ENCODE measurements at places on chromosomes 3 and 15.
A peak's percentile ranks its signal among the peaks of the same experiment; 100 is the strongest.

GRCh38 chr3:36192901-36193300, 187.4 kb upstream of the STAC start:
- DNase-seq: no peak

DNA sequence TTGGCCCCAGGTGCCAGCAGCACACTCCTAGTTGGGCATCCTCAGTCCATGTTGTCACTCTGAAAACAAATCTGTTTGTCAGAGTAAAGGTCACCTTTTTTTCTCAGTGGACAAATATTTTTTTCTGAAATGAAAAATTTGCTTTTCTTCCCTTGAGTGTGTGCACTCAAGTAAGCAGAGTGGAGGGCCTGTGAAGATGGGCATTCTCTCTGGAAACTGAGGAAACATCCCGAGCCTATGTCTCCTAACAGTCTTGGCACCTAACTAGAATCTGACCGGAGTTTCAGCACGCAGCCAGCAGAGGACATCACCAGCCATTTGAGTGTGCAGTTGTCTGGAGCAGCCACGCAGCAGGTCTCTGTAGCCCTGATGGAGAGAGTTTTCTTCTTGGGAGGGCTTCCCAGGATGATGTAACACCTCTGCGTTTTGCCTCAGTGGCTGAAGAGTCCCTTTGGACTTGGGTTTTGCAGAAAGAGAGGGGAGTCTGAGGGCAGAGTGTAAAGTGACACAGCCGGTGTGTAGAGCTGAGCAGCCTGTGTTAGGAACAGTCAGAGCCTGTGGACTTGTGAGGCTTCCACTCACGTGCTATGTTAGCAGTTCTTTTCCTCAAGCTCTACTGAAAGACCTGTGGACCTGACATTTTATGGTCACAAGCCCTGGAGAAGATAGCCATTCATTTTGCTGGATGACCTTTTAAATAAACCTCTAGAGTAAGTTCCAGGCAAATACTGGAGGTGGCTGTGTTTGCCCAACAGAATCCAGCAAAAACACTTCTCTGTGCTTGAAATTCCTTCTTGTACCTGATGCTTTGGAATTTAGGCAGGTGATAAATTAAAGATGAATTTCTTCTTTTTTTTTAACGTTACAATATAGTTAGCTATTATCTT, 51.6 kb downstream of the ABHD2 start:
- no peak for DNase-seq

GRCh38 chr3:17935222-17935621, 192.8 kb upstream of the TBC1D5 start:
- DNase-seq: peak; percentile 35

DNA sequence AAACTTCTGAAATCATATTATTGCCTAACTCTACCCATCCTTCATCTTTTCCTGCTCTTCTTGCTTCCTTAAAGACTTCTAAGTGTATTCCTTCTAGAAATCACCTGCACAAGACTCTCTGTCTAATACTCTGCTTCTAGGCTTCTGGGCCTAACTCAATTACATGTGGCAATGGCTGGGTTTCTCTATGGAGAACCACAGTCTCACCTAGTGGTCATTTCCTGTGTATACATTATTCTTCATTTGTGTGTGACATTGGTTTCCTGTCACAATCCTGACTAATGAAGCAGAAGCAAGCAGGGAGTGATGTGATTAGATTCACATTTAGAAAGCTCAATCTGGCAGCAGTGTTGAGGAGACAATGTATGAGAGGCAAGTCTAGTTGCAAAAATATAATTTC, 16.9 kb upstream of the CLDN1 start:
- DNase-seq: no peak

DNA sequence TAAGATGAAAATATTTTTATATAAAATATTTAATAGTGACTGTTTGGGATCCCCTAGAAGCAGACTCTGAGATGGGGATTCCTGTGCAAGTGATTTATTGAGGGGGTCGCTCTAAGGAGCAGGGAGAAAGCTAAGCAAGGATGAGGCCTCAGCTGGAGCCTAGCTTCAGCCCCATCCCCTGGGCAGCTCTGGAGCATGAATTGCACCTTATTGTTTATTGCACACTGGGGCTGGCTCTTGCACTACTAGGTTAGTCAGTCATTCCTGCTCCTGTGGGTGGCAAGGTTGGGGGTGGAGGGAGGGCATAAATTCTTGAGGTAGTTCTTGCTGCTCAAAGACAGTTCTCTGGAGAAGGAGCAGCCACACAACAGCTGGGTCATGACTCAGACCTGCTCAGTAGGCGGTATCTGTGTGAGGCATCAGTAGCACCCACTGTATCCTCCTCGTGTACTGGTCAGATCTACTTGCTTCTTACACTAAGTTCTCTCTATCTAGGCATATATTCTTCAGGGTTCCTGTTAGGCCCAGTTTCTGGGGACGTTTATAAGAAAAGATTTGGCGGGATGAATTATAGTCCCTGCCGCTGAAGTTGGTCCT, 27.2 kb upstream of the TNFSF10 start:
- DNase-seq: no peak

DNA sequence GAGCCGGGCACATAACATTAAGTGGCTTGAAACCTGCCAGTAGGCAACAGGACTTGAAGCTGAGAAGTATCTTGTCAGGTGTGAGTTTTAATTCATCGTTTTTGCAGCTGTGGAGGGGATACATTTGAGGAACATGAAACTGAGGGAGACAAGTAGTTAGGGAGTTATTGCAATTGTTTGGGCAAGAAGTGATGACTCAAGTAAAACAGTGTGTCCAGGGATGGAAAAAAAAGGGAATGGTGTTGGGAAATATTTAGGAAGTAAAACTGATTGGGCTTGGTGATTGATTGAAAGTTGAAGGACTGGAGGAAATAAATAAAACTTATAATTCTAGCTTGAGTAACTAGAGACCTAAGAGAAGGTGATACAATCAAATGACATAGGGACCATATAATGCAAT, 85.5 kb downstream of the NCEH1 start:
- DNase-seq: no peak

GRCh38 chr3:89186456-89186855, 79.0 kb downstream of the EPHA3 start:
- DNase-seq: no peak

GRCh38 chr3:138081371-138082084, 33.9 kb downstream of the DZIP1L start:
- no peak for DNase-seq

- DNase-seq: no peak
Measured at GRCh38 chr3:85427467-85427866, 468.7 kb downstream of the CADM2 start.

DNA sequence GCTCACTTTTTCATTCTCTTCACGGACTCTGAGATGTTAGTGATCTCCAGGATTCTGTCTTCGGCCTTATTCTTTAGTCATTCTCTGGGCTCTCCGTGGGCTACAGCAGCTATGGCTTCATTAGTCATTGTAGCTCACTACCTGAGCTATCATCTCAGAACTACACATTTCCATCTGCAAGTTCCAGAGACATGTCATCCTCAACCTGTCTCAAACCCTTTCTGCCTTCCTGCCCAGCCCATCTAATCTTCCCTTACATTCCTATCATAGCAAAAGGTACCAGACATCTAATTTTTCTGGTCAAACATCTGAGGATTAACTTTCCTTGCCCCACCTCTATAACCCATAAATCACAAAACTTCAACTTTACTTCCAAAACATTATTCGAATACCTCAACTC, 13.2 kb downstream of the TSPAN3 start:
- no peak for DNase-seq

DNA sequence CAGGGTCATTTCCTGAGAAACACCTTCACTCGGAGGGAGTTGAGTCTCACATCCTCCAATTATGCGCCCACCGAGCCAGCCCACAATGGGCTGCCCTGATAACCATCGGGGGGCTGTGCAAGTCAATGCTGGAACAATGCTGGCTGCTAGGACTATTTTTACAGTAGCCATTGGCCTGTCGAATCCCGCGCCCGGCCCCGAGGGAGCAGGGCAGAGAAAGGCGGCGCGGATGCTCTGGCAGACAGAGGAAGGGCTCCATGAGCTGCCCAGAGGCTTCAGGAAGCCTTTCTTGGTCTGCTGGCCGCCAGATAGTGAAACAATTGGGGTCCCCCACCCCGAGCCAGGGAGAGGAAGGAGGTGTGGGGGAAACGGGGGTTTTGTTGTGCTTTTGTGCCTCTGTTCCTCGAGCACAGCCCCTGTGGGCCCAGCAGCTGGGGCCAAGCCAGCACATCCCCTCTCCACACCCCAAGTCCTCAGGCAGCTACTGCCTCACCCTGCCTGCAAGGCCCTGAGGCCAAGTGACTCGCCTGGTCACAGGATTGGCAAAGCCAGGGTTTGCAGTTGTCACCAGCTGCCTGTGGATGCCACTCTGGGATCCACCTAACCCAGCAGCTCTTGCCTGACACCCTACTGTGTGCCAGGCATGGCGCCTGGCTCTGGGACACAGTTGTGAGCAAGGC, 39.0 kb downstream of the SLC6A6 start:
- no peak for DNase-seq

DNA sequence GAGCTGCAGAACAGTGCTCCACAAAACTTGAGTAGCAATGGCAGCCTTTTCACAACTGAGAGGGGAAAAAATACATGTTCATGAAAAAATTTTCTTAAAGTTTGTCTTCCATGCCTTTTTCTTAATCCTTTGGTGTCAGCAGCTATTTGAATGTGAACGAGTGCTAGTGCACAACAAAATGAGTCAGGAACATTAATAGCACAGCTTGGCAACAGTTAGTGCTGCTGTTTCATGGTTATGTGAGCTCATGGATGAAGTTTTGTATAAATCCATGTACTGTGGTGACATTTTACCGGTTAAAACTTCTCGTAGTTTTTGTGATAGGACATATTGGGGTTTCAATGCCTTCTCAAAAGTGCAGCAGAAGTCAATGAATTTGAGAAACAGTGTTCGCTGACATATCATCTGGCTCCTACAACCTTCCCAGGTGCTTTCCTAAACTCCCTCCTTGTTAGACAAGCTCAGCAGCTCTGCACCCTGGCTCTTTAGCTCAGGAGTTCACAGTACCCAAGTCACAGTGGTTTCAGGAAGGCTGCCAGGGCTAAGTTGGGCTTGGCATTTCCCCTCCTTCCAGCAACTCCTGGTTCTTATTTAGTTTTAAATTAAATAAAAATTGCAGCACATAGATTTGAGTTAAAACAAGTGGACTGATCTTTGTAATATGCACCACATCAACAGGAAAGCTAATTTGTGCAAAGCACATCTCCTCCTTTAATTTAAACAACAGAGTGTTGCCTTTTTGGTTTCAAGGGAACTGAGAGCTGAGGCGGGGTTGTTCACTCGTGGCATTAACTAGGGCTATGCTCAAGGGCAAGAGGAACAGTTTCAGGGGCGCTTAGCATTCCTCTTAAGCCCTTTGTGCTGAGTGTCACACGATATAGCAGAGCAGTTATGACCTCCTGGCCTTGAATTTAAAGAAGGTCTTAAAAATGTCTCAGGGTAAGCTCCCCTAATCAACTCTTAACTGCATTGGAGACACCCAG, 362.8 kb downstream of the CHST2 start:
- DNase-seq: no peak

- no peak for DNase-seq
Measured at GRCh38 chr15:35522061-35522460, 23.9 kb downstream of the DPH6 start.

- DNase-seq: no peak
Measured at GRCh38 chr3:138899351-138899991, 47.5 kb downstream of the FOXL2 start.

- no peak for DNase-seq
Measured at GRCh38 chr3:43394041-43394554, 107.8 kb downstream of the SNRK start.

DNA sequence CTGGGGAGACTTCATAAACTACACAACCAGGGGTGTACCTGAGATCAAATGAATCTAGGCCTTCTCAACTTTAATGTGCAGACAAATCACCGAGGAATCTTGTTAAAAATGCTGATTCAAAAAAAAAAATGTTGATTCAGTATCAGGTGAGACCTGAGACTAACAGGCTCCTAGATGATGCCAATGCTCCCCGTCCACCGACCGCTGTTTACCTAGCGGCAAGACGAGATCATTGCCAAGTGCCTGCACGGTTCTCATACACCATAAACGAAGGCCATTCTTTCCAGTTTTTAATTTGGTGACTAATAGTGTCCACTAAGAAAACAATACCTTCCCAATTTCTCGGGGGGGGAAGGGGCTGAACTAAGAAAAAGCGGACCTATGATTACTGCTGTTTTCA, 2.5 kb upstream of the FSIP1 start:
- DNase-seq: peak; percentile 3

DNA sequence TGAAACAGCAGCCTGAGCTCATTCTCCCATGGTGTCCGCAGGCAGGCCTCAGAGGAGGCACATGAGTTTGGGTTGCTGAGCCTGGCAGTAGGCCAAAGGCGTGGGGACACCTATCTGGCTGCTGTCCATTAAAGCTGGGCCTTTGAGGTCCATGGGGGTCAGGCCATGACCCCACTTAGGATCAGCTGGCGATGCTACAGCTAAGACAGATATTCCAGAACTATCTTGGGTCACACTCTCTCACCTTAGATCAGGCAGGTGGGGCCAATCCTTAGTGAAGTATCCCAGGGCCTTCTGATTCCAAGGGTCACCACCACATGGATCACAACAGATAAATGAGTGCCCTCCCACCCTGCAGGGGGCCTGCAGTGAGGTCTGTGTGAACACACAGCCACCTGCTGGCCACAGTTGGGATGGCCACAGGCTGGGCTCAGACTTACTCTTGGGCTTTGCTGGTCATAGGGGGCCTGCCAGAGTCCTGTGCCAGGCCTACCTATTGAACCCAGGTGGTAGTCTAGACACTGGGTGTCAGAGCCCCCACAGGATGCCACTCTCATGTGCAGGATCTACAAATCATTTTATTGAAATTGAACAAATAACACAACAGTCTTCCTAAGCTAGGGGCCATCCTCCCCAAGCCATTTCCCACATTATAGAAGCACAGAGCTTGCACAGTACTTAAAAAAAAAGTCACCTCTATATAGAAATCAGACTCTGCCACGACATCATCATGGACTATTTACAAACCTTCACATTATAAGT, 2.0 kb upstream of the HYAL2 start:
- peak; percentile 49 for DNase-seq

GRCh38 chr3:111548092-111548491, 6.1 kb downstream of the CD96 start:
- peak; percentile 42 for DNase-seq

DNA sequence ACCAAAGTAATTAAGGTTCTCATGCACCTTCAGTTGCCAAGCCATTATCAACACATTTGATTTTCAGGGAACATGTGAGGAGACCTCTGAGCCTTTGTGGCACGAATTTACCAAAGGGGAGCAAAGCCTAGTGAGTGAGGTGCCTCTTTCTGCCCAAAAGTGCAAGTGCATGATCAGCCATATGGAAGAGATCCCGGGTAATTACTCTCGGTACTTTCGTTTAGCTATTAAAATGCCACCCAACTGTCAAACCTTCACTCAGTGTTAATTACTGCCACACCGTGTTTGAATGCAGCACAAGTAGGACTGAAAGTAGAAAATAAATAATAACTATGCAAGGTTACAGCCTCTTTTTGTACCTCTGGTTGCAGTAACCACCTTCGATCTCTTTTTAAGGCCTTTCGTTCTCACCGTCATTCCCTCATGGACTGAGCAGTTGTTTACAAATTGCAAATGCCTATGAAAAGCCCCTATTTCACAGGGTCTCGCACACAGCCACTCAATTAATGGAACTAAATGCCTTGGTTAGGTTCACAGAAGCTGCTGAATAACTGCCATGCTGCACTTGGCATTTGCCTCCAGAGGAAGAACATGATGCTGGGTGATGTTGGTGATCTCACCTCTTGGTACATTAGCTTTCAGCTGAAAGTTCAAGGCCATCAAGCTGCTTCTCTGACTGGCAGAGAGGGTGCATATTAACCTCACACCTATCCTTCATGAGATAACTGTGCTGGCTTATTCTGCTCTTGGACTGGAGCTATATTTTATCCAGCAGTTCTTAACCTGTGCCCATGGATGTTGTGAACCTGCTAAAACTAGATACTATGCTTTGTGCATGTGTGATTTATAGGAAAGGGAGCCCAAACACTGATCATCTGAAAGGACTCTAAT, 69.9 kb downstream of the TNIK start:
- DNase-seq: no peak
